ENCODE measurements at places on chromosomes 7 and 10. TPM values are rescaled to one million over a fixed set of nuclear protein-coding genes. Genes with fewer than 3 reads are reported as not detected.
A peak's percentile ranks its signal among the peaks of the same experiment; 100 is the strongest.

DNA sequence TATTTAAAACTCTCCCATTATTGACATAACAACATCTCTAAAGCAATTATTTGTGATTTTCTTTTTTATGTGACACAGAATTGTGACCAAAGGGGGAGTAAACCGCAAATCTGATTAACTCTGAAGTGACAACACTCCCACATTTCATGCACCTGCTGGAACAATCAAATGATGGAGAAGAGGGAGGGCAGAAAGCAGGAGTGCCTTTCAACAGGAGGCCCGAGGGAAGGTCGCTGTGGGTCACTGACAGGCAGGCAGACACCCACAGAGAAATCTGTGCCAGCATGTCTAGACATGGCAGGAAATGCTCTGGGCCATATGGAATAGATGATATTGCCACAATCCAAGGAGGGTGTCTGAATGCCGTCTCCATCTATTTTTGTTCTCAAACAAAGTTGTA lies 247.3 kb downstream of the DOCK4 start:
- DNase-seq = no peak

DNA sequence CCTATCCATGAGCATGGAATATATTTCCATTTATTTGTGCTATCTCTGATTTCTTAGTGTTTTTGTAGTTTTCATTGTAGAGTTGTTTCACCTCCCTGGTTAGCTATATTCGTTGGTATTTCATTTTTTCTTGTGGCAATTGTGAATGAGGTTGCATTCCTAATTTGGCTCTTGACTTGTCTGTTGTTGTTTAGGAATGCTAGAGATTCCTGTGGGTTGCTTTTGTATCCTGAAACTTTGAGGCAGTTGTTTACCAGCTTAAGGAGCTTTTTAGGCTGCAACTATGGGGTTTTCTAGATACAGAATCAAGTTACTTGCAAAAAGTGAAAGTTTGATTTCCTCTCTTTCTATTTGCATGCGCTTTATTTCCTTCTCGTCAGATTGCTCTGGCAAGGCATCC lies 304.7 kb upstream of the GRM3 start:
- DNase-seq = no peak

TRIL gene
- 7.0 TPM for total RNA-seq

- DNase-seq = no peak
These were observed 45.6 kb upstream of the TAS2R16 start for GRCh38 chr7:123041101-123041500.

GRCh38 chr7:132472463-132473120 lies 103.7 kb downstream of the PLXNA4 start:
- DNase-seq = peak; percentile 80

DNA sequence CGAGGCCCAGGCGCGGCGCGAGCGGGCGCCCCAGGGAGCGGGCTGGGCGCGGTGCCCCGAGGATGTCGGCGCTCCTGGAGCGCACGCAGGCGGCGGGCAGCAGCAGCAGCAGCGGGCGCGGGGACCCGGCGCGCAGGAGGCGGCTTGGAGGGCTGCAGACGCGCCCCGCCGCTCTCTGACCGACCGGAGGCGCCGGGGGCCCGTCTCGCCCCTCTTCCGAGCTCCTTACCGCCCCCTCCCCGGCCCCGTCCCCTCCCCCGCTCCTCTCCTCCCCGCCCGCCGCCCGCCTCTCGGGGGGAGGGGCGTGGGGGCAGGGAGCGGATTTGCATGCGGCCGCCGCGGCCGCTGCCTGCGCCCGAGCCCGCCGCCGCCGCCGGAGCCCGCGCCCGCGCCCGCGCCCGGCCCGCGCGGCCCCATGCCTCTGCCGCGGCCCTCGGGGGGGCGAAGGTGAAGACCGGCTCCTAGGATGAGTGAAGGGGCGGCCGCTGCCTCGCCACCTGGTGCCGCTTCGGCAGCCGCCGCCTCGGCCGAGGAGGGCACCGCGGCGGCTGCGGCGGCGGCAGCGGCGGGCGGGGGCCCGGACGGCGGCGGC lies at the start of gene NRG3:
TSS of gene NRG3 (plus strand) at position 320 of the 592 bp plus-strand sequence.
- DNase-seq = no peak

GRCh38 chr10:50438049-50438936 lies 185.5 kb downstream of the SGMS1 start:
- DNase-seq = no peak

DNA sequence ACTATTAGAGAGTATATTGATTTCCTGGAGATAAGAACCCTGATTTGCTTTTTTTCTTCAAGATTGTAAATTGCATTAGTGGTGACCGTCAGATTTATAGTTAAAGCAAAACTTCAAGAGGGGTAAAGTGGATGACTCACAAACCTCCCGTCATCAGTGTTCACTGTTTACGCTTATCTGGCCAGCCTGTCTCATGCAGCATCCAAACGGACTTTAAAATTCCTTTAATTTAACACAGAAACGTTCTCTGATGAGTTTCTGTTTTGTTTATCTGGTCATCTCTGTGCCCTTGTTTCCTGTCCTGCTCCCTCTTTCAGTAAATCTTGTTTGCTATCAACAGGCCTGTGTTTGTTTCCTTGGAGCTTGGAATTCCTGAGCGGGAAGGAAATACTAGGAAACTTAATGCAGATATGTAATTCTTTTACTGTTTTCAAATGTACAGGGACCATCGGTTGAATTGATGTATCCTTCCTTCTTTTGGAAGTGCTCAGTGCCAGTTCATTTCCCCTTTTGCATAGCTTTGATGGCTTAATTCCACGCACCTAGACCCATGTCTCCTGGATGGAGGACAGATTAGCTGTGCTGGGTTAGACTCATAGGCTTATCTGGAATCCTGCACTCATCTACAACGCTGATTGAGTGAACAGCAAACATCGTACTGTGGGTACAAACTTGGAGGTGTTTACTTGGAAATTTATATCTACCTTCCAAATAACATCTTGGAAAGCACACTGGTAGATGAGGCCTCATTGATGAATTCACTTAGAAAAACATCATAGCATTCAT lies 21.3 kb downstream of the PTPRE start:
- no peak for DNase-seq

DNA sequence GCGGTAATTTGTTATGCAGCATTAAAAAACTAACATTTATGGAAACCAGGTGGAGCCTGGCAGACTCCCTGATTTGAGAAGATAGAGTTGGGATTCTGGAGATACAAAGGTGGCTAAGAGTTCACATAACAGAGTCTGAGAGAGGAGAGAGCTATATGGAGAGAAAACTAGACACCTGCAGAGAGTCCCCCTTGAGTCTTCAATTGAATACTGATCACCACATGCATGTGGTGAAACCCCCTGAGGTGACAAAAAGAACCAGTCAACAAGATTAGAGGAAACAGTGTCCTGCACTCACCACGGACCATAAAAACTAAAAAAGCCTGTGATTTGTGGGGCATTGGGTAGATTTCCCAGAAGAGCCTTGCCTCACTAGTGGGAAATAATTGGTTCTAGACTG lies 10.1 kb downstream of the GIMAP2 start:
- DNase-seq = no peak

- DNase-seq = no peak
These were observed 6.8 kb upstream of the TAS2R60 start for GRCh38 chr7:143436325-143436946.

GRCh38 chr10:79202188-79203013 lies 133.6 kb downstream of the ZMIZ1 start:
- peak; percentile 76 for DNase-seq

DNA sequence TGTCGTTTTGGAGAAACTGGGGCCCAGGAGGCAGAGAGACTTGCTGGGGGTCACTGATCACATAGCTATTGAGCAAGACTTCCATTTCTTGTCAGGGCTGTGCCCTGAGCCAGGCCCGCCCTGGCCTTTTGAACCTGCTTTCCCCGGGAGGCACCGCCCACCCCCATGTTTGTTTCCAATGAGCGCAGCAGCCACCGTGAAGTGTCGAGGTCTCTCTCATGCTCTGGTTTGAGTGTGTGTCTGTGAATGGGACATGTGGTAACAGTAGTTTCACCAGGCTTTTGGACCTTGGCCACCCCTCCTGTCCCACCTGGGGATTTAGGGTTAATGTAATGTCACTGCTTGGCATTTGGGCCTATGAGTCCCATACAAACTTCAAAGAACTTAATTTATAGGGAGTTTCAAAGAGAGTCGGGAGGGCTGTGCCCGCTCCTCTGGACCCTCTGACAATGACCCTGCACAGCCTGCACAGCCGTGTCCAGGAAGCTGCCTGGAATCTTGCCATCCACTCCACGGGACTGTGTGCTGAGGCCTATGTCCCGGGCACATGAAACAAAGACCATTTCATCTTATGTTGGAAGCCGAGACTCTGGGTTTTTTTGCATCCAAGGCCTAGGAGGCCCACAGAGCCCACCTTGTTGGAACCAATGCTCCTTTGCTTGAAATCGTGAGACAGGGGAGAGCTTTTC lies 6.3 kb downstream of the PRF1 start:
- peak; percentile 59 for DNase-seq

DNA sequence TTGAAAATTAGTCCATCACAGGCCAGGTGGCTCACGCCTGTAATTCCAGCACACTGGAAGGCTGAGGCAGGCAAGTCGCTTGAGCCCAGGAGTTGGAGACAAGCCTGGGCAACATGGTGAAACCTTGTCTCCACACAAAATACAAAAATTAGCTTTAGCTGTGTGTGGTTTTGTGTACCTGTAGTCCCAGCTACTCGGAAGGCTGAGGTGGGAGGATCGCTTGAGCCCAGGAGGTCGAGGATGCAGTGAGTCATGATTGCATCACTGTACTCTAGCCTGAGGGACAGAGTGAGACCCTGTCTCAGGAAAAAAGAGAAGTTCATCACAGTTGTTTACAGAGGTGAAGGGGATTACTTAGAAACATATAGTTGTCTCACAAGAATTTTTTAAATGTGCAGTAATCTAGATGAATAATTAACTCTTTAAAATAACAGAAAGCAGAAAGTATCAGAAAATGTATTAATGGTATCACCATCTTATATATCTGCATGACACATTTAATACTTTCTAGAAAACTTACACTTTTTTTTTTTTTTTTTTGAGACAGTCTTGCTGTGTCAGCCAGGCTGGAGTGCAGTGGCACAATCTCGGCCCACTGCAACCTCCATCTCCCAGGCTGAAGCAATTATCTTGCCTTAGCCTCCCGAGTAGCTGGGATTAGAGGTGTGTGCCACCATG lies 8.9 kb downstream of the LCOR start:
- no peak for DNase-seq

GRCh38 chr10:72697716-72698115 lies 5.8 kb downstream of the MCU start:
- DNase-seq = no peak

STEAP4 gene
- total RNA-seq = 343 TPM

HDAC9 gene
- 122 TPM for total RNA-seq

GRCh38 chr10:119479532-119479931 lies 63.0 kb downstream of the RGS10 start:
- DNase-seq = no peak

DNA sequence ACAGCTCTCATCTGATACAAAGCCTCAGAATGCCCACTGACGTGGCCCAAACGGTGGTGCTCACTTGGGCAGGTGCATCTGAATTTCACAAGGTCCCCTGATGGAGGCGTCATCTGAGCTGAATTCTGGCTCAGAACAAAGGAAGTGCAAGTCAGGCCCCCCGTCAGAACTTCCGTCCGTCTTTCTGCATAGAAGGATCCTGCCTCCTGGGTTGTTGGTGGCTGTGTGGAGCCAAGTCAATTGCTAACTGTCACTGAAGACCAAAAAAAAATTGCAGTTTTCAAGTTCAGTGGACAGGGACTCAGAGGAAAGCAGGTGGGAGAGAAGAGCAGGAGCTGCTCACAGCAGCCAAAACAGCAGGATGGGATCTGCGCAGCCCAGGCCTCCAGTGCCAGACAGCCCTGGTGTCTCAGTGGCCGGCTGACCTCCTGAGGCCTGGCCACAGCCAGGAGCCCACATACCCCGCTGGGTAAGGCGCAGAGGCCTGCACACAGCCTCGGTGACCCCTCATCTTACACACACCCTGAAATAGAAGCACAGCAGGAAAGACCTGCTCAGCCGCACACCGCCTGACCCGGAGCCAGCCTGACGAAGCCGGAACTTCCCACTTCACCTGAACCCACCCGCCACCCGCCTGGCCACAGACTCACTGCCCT lies 49.4 kb downstream of the PYROXD2 start:
- DNase-seq = no peak

- no peak for DNase-seq
These were observed 64.3 kb downstream of the STEAP1B start for GRCh38 chr7:22435720-22436119.

COMMD3 gene
- 38.9 TPM for total RNA-seq

DNA sequence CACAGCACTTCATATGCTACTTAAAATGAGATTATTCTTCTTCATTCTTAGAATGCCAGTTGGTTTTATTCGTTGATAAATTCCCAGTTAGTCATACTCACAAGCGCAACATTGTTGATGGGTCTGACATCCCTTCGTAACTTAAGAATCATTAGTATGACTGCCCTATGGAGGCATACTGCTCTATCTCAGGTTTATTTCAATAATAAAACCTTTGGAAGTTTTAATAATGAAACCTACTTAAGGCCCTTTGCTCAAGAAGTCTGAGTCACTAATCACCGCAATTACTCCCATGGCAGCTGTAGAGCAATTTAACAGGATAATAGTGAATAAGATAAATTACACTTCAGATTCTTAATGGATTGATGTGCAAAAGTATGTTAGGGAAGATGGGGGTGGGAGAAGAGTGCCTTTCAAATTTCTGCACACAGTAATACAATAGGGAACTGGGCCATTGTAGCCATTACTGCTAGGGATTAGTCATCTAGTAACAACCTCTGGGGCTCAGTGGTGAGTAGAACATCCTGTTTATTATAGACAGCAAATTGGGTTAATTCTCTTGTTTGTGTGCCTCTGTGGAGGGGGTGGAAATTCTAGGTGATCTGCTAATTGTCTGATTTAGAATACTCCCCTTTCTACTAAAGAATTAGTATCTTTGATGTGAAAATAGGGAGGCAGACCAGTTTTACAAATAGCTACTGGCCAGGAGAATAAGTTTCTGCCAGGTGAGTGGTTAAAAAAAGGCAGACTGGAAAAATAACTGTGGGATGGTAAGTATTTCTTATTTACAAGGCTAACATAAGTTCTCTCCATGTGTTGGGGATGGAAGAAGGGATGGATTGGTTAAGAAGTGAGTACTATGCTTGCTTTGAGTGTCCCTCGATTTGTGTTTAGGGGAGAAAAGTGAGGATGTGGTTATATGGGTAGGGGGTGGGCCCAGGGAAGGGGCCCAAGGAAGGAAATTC lies 74.5 kb upstream of the VKORC1L1 start:
- no peak for DNase-seq

CALML3 gene
- not detected for total RNA-seq
